Stimulated activated CD4-positive, alpha-beta T cell treated with anti-CD3 and anti-CD28 coated beads, Interleukin-12 subunit alpha, Interleukin-12 subunit beta, amount 100 ng/mL, for 48 hours (primary cell): ENCODE measurements at places on chromosomes 3 and 15.
A peak's percentile ranks its signal among the peaks of the same experiment; 100 is the strongest.

GRCh38 chr15:89681146-89681545 is 2.0 kb upstream of the PLIN1 start:
- DNase-seq: no peak

GRCh38 chr3:145776782-145777408 is 384.1 kb downstream of the PLOD2 start:
- no peak for DNase-seq

- DNase-seq: peak; percentile 32
These were observed 225.1 kb upstream of the C2CD4B start for GRCh38 chr15:62389885-62390790.

GRCh38 chr3:20326541-20326940 is 140.5 kb upstream of the SGO1 start:
- no peak for DNase-seq

- DNase-seq: no peak
These were observed 11.8 kb downstream of the SAMD7 start for GRCh38 chr3:169923189-169923588.

- peak; percentile 69 for DNase-seq
These were observed 62.1 kb downstream of the CAPN7 start for GRCh38 chr3:15268033-15268631.

- DNase-seq: no peak
These were observed 52.6 kb upstream of the MYO5C start for GRCh38 chr15:52348056-52348745.

- DNase-seq: no peak
These were observed 449.9 kb downstream of the OTOL1 start for GRCh38 chr3:161946443-161946960.

DNA sequence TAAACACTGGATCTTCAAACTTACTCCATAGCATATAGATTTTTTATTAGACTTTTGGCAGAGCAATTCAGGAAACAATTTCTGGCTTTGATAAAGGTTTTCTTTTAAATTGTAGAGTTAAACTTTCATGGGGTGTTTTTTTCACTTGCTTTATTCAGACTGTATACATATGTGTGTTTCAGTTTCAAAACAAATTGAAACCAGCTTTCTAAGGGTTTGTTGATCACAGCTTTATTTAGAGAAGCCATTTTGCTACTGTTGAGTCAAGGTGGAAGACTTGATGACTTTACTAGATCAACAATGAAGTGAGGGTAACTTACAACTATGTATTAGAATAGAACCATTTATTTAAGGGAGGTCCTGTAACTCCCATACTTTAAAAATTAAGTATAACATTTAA is 6.2 kb downstream of the UBE2E1 start:
- DNase-seq: no peak

DNA sequence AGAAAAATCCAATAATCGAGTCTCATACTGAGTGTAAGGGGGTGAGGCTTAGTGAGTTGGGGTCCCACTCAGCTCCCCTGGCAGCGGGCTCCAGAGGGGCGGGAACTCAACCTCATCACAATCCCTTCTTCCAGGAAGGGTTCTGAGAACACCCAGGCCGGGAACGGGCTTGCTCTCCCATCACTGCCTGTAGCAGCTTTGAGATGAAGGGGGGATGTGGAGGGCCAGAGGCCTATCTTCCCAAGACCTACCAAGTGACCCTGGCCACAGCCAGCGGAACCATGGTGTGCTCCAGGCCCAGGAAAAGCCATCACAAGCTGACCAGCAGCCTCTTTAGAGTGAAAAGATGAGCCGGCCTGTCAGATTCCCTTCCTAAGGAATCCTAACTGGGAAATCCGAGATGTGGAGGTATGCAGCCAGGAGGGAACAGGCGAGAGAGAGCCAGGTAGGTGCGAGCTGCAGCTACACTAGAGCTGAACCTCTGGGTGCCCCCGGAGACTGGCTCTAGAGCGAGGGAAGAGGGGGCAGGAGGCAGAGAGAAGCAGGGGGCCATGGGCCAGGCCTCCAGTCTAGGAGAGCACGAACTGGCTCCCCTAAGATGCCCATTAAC is 18.5 kb downstream of the GRAMD2A start:
- no peak for DNase-seq

DNA sequence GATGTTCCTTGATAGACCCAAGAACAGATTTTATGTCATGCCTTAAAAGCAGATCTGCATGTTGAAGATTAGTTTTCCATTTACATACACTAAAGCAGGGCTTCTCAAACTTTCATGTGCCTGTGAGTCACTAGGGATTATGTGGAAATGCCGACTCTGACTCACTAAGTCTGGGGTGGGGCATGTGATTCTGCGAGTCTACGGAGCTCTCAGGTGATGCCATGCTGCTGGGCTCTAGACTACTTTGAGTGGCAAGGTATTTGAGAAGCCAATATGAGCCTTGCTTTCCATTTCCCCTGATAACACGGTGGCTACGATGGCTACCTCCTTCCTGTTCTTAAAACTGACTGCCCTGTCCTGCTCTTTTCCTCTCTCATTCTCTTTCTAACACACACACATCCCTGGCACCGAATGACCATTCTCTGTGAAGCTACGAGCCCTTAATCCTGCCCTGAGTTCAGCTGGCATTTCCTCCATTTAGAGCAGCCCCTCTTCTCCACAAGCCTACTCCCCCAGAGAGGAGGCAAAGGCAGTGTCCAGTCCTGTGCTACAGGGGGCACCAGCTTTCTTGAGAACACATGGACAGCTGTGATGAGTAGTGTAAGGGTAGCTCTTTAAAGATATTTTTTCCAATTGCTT is 39.7 kb upstream of the PYGO1 start:
- DNase-seq: no peak

- DNase-seq: no peak
These were observed 203.3 kb downstream of the FEZF2 start for GRCh38 chr3:62169906-62170660.

DNA sequence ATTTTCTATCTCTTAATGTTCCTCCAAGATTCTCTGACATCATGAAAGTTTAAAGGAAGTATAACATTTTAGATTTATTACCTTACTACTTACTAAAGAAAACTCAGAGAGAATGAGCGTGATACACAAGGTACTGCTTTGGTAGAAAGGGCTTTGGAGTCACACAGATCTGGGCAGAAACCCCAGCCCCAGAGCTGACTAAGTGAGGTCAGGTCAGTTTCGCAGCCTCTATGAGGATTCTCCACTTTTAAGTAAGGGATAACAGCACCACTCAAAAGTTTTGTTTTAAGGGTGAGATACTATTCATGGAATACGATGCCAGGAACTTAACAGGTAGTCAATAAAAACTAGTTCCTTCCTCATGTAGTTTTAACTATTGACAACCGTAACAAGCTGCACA is 76.1 kb downstream of the CLDN11 start:
- DNase-seq: no peak

DNA sequence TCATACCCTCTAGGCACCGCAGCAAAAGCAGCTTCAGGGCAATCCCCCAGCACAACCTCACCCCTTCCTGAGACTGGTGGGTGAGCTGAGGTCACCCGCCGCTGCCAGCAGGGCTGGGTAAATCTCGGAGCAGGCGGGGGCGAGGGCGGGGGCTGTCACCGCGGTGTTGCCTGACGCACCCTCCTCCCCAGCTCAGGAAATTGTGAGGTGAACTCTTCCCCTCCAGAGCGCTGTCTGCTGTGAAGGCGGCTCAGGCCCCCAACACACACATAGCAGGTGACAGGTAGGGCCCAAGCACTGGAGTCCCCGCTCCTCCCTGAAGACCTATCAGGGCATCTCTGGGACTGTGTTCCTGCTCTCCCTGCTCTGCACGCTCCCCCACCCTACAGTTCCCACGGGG is 30.2 kb upstream of the FURIN start:
- peak; percentile 86 for DNase-seq

- DNase-seq: no peak
These were observed 12.2 kb downstream of the FEM1B start for GRCh38 chr15:68289621-68290352.

- DNase-seq: no peak
These were observed 22.7 kb downstream of the SEC61A1 start for GRCh38 chr3:128074851-128075521.

- DNase-seq: no peak
These were observed 19.0 kb downstream of the PCYT1A start for GRCh38 chr3:196268284-196269163.

DNA sequence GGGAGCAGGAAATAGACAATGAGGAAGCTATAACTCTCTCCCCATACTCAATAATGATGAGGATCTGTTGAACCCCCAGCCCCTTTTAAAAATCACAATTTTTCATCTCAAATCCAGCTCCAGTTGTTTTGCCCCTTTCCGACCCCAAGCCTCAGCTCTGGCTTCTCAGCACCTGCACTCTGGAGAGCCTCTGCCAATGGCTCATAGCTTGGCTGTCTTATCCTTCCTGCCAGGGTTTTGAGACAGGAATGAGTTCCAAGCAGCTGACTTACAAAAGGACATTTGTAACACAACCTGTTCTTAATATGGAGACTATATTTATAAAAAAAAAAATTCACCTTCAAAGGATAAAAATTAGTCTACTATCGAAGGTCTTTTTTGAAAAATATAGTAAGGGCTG is 105.9 kb upstream of the NEDD4 start:
- DNase-seq: no peak
